ENCODE measurements at places on chromosomes 12 and 14.

DNA sequence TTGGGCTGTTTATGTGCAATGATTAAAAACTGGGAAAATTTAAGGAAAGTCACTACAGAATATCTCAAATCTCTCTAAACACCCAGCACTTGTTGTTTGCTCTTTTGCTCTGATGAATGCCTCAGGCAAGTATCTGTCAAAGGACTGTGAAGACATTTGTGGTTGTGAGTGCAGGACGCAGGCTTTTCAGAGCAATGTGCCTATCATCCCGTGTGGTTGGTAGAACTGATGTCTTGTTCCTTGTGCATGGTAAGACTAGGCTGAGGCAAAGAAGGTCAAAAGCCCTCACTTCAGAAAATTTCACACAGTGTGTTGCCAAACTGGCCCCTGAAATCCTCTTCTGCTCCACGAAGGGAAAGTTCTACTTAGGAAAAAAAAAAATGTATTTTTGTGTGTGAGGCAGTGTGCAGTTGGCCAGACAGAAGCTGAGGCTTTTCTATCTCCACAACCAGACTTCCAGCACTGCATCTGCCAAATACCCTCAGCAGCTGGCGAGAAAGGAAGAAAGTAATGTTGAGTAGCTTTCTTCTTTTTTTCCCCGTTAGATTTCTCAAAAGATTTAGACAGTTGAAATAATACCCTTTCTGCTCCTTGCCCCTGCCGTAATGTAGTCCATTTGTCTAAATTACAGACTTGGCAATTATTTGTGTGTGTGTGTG, 1103.1 kb downstream of the VRK1 start:
- DNase-seq: no peak

- no peak for DNase-seq
These were observed 118.5 kb downstream of the RFLNA start for GRCh38 chr12:124413401-124413800.

DNA sequence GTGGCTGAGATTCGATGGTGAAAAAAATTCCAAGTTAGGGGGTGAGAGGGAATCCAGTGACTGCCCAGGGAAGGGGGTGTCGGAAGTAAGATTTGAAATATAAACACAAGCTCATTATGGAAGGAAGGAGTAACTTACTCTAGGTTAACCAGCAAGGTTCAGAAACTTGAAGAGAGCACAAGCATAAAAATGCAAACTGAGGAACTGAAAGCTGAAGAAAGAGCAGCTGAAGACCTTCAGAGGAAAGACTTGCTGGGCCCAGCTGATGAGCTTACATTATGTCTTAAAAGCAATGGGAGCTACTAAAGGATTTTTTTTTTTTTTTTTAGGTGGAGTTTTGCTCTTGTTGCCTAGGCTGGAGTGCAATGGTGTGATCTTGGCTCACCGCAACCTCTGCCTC, 189.7 kb upstream of the GRIN2B start:
- DNase-seq: no peak

- DNase-seq: no peak
These were observed 5.4 kb downstream of the TMEM117 start for GRCh38 chr12:43841253-43841652.

DNA sequence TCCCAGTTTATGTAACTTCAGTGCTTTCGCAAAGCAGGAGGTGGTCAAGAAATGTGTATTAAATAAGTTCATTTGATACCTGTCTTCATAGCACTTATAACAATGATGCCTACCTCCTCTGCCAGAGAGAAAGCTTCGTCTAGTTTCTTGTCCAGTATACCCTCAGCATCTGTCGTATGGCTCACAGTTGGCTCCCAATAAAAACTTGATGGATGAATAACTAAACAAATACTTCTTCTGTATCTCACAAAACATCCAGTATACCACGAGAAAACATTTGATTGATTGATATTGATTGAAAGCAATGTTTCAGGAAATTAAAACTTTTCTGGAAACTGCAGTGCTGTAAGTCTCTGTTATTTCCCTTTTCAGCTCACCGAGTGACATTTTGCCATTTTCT, 26.9 kb upstream of the PTGDR start:
- DNase-seq: no peak

GRCh38 chr14:73221945-73222344, 15.4 kb upstream of the PAPLN start:
- no peak for DNase-seq

- no peak for DNase-seq
These were observed 92.3 kb upstream of the FERMT2 start for GRCh38 chr14:53043027-53043581.

- DNase-seq: no peak
These were observed 123.1 kb downstream of the GALC start for GRCh38 chr14:87869619-87870583.

GRCh38 chr12:11728154-11728755, 78.8 kb downstream of the ETV6 start:
- no peak for DNase-seq

GRCh38 chr12:47779943-47780504, 7.0 kb downstream of the SLC48A1 start:
- no peak for DNase-seq
